NCI-H2029 (cell line): ENCODE measurements at places on chromosomes 7 and 10.

DNA sequence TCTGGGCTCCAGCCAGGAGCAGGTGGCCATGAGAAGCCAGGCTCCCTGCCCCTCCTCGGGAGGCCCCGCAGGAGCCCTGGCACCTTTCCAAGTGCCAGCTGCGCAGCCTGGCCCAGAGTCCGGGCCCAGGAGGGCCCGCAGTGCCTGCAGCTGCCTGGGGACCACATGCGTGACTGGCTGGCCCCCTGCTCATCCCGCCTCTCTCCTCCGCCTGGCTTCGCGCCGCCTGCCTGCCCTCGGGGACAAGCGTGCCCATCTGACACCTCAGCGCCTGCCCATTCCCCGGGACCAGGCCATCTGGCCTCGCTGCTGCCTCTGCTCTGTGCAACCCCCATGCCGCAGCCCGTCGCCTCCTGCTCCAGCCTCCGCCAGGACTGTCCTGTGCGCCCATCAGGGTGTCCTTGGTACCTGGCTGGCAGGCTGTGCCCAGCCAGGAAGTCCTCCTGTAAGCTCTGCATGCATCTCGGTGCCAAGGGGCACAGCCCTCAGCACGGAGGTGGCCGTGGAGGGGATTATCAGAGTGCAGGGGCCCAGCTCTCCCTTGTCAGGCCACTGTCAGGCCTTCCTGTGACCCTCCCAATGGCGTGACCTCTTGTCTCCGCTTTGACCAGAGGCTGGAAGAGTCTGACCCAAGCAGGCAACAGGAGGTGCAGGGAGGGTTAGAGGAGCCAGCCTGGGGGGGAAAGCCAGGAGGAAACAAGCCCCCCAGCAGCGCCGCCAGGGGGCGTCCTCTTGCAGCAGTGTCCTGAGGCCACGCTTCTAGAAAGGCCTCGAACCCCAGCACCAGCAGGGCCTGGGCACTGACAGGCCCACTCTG, 50.5 kb downstream of the TMEM209 start:
- DNase-seq: peak; percentile 88

- no peak for DNase-seq
Observed at GRCh38 chr10:114577133-114577532, 80.9 kb downstream of the ABLIM1 start.

DNA sequence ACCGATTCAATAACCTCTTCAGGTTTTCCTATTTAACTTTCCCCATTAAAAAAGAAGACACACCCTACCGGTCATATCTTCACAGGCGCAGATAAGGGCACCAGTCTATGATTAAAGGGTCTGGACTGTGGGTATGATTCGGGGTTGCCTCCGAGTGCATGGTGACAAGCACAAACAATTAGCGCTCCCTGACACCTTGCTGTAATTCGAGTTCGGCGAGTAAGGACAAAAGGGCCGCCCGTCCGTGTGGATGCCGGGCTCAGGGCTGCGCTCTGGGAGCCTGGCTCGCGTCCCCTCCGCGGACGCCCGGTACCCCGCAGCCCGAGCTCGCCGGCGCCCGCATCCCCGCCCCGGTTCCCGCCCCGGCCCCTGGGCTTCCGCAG, 111.9 kb upstream of the RHEB start:
- DNase-seq: no peak

GRCh38 chr7:50791363-50791937, 8.8 kb upstream of the GRB10 start:
- DNase-seq: no peak

DNA sequence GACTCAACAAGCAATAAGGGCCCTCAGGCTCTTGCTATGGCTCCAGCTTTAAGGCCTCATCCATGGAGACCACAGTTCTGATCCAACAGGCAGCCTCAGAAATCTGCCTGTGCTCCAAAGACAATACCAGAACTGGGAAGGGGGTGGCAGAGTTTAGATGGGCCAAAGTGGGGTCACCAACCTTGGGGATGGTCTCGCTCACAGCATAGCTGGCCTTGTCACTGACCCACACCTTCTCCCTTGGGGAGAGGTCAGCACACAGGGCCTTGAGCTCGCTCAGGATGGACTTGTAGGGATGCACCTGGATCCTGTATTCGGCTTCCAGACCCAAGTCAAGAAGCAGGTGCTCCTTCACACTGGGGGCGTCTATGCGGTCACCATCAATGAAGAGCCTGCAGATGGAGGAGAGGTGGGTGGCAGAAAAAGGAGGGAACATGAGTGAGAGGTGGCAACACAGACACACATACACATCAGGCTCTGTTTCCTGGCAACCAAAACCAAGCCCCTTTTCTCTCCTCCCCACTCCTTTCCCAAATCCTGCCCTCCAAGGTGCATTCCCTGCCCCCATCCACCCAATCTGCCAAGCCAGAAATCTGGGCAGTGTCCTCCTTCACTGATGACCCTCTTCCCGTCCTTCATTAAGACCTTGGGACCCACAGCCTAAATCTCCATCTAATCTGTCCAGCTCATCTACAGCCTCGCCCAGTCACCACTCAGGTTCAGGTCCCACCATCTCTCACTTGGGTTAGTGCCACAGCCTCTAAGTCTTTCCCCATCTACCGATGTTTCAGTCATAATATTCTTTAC, 40.9 kb downstream of the XPNPEP1 start:
- no peak for DNase-seq

- no peak for DNase-seq
Observed at GRCh38 chr7:25669281-25669781, 441.0 kb upstream of the NPVF start.

DNA sequence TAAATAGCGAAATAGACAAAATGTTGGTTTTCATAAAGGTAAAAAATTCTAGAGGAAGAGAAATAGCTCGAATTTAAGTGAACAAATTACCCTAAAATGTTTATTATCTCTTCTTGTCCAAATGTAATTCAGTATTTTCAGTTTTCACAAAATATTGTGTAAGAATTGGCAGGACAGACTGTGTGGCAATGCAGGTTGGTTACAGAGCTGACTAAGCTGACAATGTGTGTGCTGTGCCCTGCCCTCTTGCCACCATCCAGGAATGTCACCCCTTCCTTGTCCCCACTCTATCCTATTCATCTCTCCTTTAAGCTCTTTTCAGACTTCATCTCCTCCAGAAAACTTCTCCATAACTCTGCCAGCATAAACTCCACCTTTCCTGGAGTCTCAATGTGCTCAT, 46.1 kb downstream of the COL28A1 start:
- no peak for DNase-seq

GRCh38 chr7:116647290-116647689, 24.7 kb upstream of the MET start:
- no peak for DNase-seq

DNA sequence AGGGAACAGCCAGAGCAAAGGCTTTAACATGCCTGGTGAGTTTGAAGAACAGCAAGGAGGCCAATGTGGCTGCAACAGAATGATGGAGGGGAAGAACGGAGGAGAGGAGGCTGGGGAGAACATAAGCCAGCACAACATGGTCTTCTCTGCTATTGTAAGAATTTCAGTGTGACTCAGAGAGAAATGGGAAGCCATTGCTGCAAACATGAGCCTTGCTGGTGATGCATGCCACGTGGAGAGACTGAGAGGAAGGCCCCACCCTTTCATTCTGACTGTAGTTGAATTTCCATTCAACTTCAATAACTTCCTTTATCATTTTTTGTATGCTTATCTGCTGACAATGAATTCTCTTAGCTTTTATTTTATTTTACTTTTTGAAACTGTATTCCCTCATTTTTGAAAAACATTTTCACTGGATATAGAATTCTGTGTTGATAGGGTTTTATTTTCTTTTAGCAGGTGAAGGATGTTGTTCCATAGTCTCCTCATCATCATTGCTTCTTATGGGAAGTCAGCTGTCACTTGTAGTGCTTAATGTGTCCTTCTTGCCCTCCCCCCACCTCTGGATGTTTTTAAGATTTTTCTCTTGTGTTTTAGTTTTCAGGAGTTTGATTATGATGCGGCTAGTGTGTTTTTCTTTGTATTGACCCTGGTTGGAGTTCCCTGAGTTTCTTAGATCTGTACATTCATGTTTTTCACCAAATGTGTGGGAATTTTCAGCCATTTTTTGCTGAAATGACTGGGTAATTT, 46.4 kb upstream of the LEP start:
- no peak for DNase-seq

DNA sequence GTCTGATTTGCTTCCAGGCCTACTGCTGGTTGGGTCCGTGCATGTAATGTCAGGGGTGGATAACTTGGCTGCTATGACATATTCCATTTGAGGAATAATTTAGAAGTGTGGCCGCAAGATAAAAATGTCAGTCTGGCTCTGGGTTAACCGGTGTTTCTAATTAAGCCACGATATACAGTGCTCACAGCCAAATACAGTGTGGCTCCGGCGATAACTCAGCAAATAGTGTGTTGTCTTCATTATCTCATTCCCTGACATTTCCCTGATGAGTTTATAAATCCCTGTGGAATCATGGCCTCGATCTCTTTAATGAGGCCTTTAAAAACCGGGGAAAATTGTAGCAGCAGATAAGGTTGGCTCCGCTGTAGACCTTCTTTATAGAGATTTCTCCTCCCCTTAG, 1125.0 kb downstream of the TYW1 start:
- no peak for DNase-seq

DNA sequence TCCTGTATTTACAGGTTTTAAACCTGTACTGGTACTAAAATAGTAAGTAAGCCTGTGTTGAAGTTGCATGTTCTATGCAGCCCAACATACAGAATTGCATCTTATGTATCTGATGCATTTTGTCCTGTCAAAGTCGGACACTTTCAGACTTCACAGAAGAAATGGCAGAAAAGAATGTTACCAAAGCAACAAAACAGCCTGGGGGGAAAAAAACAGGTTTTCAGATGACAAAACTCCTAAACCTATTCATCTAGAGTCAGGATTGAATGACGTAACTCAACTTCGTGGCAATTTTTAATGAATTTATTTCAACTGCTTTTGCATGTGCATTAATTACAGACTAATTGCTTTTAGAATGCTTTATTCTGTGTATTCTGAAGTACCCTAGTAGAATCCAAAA, 28.4 kb downstream of the CYTH3 start:
- DNase-seq: no peak

DNA sequence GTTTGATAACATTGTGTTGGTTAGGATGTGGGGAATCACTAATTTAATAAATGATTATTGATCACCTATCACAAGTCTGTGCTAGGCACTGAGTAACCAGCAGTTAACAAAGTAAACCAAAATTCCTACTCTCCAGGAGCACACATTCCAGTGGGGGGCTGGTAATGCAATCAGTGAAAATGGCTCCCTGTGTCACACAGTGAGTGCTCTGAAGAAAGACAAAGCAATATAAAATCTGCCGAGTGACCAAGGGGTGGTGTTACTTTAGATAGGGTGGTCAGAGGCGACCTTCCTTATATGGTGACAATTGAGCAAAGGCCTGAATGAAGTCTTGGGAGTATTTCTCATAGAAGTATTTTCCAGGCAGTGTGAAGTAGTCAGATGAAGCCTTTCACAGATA, 13.6 kb upstream of the SMC3 start:
- DNase-seq: no peak

- DNase-seq: no peak
Observed at GRCh38 chr7:63900394-63901203, 98.0 kb upstream of the ZNF722 start.

DNA sequence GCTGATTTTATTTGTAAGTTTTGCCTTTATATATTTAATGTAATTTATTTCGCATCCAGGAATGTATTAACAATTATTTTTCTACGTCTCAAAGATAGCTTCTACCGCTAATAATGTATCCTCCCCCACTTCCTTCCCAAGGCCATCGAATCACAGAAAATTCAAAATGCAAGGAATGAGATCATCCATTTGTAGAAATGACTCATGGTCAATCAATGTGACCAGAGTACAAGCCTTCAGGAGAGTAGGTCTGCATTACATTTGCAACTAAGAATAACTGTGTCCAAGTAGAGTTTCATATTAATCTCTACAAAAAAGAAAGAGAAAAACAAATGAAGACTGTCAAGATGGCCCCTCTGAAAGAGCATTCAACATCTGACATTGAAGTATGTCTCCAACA, 205.9 kb upstream of the PHF14 start:
- DNase-seq: no peak

DNA sequence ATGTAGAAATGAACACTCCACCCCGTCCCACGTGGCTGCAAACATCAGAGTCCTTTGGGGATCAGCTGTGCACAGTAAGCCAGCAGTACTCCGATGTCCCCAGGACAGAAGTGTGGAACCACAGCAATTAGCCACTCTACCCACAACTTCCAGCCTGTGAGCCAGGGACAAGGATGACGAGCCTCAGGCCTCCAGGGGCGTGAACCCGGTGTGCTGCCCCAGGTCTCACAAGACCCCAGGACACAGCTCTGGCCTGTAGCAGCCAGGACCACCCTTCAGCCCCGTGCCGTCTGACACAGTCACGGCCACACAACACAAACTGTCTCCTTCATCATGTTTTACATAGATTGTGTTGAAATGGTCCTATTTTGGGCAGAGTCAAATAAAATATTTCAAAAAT, 113.0 kb upstream of the DIP2C start:
- DNase-seq: no peak

GRCh38 chr10:93766918-93767317, 9.2 kb downstream of the LGI1 start:
- no peak for DNase-seq

DNA sequence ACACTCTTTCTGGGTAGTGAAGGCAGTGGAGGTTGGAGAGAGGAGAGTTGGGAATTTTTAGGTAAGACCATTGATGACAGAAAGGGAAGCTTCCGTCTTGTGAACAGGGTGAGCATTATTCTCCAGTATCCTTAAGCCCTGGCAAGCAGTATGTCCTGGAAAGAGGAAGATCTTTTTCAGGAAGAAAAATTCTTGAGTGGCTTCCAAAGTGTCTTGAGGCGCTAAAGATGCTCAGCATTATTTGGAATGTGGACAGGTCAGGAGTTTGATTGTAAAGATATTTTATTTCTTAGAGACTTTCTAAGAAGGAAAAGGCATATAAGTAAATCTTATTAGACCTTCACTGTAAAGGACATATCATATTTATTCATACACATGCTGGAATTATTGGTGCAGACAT, 54.3 kb downstream of the ABCC2 start:
- no peak for DNase-seq

- no peak for DNase-seq
Observed at GRCh38 chr10:24430591-24430990, 221.7 kb downstream of the KIAA1217 start.

GRCh38 chr10:67402620-67403019, 293.4 kb downstream of the CTNNA3 start:
- no peak for DNase-seq

GRCh38 chr10:1097436-1097835, 41.3 kb downstream of the WDR37 start:
- DNase-seq: no peak
